ENCODE measurements at places on chromosomes 5 and 9.

- no peak for DNase-seq
These were observed 44.2 kb upstream of the MAST4 start for GRCh38 chr5:66551945-66552344.

GRCh38 chr5:14141764-14142163 lies 1.4 kb upstream of the TRIO start:
- DNase-seq = no peak

- DNase-seq = peak; percentile 77
These were observed 83.7 kb downstream of the C5orf15 start for GRCh38 chr5:133884569-133885311.

GRCh38 chr9:137406876-137407589 lies 15.9 kb downstream of the EXD3 start:
- no peak for DNase-seq

DNA sequence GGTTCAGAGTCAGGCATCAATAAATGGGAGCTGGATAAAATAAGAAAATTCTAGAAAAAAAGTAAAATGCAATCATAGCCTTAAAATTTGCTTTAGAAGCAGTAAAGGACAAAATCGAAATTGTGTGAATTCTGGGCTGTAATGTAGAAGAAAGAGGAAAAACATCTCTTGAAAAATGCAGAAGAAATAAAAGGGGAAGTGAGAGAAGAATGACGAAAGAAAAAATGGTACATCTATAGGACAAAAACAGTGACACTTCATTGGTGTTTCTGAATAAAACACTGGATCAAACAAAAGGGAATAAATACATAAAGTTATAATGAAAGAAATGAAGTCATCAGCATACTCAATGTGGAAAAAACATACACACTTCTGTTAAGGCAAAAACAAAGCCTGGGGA lies 642.3 kb downstream of the ACTL7B start:
- DNase-seq = no peak

DNA sequence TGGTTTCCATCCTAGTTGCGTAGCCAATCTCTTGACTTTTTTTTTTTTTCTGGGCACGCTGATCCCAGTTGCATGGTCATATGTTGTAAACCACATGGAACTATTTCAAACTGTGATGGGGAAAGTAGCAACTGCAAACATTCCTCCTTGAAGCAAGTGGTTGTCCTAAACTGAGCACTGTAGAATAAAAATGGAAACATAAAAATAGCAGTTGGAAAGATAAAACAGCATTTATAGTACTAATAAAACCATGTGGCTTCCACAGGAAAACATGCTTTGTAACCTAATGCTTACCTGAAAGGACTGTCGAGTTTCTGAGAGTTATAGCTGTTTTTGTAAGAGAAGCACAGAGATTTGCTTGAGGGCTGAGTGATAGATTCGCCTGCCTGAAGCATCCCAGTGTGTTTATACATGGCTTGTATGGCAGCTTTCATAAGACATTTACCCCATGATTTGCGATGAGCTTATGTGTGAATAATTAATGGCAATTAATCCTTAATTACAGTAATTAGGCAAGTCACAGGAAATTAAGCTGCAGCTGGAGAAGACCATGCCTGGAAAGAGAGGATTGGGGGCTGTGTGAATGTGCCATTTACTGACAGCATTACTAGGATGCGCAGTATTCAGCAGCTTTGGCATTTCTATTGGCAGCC lies 136.5 kb downstream of the PBX3 start:
- no peak for DNase-seq

DNA sequence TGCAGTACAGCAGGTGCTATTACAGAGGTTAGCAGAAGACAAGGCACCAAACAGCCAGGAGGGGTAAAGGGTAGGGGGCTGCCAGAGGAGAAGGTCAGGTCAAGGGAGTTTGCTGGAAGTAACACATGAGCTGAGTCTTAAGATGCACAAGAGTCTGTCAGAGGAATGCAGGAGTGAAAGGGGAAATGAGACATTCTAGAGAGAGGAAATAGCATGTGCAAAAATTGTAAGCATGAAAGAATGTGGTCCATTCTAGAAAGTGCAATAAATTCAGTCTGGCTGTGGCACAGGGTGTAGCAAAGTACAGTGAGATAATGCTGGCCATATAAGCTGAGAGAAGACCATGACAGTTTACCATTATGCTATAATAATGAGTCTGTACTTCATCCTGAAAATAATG lies 6.6 kb downstream of the GOLGA1 start:
- DNase-seq = no peak

DNA sequence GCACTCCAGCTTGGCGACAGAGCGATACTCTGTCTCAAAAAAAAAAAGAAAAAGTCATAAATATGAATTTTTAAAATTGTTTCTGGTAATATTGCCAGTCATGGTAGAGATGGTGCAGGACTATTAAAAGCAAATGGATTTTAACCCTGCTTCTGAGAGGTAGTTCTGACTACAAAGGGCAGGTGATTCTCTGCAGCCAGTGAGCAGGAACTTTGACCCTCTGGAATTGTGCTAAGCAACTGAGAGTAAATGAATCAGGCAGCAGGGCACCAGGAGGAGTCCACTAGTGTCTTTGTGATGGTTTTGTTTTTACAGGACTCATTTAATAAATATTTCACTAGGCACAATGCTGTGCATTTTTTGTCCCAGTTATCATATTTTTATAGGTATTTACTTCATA lies 781.2 kb downstream of the TLE4 start:
- no peak for DNase-seq

DNA sequence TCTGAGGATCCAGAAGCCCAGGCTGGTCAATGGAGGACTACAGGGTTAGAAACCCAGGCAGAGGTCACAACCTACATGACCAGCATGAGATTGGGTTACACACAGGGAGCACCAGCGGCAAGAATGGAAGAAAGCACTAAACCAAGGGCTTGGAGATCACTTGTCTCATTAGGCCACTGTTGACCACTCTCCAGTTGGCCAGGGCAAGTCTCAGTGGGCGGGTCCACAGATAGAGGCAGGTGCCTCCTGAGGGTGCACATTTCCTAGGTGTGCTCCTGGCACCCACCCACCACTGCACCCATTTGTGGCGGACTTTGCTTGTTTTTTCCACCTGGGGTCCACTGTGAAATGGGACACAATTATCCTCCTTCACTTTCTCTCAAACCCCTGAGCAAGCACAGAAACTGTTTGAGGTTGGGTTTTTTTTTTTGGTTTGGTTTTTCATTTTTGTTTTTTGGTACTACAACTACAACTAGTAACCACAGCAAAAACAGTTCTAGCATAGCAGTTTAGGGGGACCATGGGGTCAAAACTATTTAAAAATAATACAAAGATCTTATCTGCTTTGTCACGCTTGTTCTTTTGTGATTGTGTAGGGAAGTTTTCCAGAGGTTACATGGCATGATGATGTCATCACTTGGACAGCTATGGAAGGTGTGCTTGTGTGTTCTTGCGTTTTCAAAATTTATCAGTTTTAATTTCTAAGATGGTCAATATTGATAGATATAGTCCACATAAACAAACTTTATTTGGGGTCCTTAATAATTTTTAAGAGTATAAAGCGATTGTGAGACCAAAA lies 6.1 kb downstream of the NPR2 start:
- DNase-seq = no peak

- no peak for DNase-seq
These were observed at the start of gene CDKN2A for GRCh38 chr9:21993893-21994555. Gene CDKN2A, minus strand, starts transcription at chr9:21994392.

DNA sequence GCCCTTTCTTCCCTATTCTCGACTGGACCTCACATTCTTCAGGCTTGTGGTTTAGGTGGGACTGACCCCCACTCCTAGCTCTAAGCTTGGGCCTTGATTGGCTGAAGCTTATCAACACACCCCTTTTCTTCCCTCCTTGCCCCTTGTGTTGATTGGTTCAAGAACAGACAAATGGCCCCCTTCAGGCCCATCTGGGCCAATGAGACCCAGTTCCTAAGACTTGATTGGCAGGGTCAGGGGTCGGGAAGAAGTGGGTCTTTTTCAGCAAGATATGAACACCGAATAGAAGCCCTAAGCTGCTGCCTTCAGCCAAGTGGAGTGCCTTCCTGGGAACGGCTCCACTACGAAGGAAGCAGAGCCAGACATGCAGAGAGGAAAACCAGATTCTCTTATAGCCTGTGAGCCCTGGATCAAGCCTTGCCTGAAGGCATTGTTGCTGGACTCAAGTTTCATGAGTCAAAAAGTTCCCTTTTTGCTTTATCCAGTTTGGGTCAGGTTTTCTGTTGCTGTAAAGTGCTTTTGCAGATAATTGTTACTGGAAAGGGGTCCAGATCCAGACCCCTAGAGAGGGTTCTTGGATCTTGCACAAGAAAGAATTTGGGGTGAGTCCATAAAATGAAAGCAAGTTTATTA lies 22.4 kb upstream of the NCS1 start:
- DNase-seq = no peak

GRCh38 chr5:1593903-1594356 lies 70.2 kb upstream of the LPCAT1 start:
- DNase-seq = no peak

DNA sequence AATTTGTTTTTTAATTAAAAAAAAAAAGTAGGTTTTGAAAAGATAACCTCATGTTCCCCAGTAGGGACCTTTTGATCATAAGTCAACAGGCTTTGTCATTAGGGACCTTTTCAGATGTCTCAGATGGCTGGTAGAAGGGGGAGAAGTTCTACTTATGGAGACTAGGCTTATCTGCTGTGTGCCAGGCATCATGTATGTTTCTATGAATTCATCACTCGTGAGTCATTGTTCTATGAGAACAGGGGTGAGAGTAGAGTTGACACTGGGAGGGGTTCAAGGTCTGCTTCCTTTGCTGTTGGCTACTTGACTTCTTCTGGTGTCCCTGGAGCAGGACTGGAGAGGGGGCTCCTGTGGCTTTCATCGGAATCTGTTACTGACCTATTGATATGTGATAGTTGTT lies 138.8 kb downstream of the KDM4C start:
- DNase-seq = no peak

DNA sequence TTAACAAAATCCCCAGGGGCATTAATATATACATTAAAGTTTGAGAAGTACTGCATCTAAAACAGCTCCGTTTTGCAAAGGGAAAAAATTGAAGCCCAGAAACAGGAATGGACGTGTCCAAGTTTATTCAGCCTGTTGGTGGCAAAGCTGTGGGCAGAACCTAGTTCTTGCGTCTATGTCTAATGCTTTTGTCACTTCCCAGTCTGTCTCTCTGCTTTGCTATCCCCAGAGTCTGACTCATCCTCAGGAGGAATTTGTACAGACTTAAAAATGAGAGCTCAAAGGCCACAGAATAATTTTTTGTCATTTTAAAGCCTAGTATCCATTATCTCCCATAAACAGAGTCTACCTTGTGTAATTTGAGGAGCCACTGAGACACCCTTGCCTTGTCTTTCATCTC lies 330.9 kb upstream of the GRIA1 start:
- DNase-seq = peak; percentile 56

- no peak for DNase-seq
These were observed 324.0 kb downstream of the PARP8 start for GRCh38 chr5:50990296-50990924.

DNA sequence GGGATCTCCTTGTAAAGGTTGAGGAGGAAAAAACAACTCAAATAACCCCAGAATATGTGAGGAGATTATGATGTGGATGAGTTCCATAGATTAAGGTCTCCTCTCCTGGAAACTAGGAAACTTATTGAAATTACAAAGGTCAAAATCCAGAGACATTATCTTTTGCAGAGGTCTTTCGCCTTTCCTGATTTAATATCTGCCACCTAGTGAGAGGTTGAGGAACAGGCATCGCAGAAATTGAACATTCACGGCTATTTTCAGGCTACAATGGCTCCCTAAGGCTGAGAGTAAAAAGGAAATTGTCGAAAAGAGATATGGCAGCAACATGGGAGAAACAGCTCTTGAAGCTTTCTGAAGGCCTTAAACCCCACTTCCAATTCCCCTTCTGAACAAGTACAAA lies 127.5 kb upstream of the PLCXD3 start:
- DNase-seq = no peak

DNA sequence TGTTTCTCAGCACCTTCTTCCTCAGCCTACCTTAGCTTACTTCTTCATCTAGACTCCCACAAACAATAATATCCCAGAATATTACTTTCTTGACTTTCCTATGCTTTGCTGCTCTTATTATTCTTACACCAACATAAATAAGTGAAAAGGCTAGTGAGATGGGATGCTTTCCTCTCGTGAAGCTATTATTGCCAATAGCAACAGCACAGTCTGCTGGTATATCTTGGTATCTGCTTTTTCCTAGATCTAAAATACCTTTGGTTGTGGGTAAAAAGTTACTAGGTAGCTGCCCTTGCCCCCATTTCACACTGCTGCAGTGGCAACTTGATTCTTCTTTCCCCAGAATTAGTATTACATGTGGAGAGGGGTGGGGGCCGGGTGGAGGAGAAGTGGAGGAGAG lies 26.1 kb upstream of the GLIPR2 start:
- DNase-seq = no peak

GRCh38 chr5:158553195-158553961 lies 546.3 kb downstream of the EBF1 start:
- DNase-seq = peak; percentile 49
